ENCODE measurements at places on chromosomes 4 and X.

DNA sequence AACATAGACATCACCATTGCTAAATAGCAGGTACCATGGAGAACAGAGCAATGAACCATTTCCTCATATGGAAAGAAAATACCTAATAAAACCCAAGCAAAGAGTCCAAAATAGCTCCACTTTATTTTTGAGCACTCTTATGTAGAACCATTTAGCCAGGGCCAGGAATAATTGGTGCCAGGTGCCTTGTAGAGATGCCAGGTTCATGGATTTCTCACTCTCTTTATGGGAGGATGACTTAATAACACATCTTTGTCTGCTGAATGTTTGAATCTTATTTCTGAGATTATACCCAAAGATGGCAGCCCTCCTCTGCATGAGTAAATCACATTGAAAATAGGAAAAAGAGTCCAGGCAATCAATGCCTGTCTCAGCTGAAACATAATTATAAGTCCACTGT, 212.3 kb upstream of the SFRP2 start:
- DNase-seq = no peak

DNA sequence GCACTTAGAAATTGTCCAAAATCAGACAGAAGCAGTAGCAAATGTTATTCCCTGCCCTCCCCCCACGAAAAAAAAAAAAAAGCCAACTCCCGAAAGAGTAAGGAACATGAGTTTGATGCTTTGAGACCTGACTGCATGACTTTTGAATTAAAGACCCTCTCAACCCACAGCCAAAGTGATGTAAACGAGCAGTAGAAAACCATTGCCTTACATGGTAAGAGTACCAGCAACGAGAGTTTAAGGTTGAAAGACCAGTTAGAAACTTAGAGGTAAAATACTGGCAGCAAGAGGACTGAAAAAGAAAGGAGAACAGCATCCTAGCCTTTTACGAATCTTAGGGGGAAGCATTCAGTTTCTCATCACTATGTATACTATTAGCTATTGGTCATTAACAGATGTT, 10.0 kb upstream of the ANXA10 start:
- no peak for DNase-seq

DNA sequence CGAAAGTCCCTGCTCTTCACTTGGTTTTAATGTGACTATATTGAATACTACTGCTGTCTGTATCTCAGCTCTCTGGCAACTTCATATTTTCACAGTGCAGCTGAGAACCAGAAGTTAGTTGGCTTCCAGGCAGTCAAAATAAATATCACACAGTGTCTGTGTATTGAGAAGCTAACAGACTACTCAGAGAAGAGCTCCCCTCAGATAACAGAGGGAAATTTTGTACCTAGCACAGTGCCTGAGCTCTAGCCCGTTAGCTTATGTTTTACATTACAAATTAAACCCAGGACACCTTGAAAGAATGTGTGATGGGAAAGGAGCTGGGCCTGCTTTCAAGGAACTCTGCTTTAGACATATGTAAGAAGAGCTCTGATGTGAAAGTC, 22.7 kb downstream of the JADE1 start:
- DNase-seq = no peak

DNA sequence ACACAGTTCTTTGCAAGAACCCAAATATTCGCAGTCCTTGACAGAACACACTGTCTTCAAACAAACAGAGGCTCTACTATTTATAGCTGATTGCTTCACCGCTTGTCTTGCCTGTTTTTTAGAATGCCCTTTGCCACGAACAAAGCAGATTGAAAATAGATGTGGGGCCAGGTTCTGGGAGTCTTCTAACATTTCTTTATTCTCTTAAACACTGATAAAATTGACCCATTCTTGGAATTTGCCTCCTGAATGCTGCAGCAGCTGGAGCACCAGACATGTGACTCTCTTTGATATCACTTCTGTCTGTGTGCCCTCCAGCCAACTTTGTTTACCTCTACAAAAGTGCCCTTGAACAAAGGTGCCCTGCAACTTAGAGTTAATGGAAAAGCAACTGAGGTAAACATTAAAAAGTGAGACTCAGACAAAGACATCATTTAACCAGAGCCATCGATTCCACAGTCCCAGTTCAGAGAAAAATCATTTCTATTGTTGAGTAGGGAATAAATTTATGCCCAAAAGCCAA, 64.2 kb upstream of the SPP1 start:
- DNase-seq = no peak

DNA sequence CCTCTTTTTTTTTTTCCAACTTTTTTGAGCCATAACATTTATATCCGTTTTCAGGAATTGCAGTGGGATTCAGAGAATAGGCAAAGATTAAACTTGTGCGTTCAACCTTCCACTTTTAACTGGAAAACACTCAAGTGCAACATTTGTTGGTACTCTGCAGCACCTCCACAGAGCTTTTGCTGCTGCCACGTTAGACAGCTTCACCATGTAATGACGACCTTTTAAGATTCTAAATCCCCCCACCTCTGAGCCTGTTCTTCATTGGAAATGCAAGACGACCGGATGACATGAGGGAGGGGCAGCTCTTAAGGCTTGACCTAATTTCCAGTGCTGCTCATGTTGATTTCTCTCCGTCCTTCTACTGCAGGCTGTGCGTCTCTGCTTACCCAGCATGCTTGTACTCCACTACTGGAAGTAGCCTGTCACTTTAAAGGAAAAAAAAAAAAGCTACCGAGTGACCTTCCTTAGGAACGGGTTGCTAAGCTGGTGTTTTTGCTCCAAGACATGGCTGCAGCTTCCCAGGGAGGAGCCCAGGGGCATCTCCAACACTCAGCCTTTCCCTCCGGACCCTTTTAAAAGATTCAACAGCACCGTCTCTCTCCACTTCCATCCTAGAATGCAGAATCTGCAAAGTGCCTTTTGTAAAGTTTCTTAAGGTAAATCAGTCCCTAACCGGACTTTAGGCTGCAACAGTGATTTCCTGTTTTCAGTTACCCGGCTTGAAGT, at the start of gene CC2D2A:
TSS of gene CC2D2A (plus strand) at position 481 of the 726 bp plus-strand sequence. CDS start 6,051 bp downstream, outside the sequence.
- no peak for DNase-seq

DNA sequence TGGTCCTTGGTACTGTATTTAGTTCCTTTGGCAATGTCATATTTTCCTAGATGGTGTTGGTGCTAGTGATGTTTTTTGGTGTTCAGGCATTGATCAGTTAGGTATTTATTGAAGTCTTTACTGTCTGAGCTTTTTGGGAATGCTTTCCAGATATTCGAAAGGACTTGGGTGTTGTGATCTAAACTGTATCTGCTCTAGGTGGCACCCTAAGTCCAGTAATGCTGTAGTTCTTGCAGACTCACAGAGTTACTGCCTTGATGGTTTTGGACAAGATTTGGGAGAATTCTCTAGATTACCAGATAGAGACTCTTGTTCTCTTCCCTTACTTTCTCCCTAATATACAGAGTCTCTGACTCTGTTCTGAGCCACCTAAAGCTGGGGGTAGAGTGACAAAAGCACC, 513.6 kb upstream of the PITX2 start:
- no peak for DNase-seq

DNA sequence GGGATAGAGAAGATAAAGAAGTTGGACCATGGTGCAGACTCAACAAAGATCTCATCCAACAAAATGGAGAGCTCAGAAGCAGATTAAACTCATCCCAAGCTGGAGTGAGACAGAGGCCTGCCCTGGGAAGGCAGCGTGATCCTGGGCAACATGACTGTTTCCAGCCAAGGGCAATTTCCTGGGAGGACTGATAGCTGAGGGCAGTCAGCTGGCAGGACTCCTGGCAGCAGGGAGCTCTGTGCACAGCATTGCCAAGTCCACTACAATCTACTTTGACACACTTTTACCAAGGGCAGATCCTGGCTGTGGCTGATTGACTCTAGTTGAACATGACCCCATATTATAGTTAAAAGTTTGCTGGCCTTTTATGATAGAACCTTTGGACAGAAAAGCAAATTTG, 357.3 kb upstream of the RASGEF1B start:
- DNase-seq = no peak

DNA sequence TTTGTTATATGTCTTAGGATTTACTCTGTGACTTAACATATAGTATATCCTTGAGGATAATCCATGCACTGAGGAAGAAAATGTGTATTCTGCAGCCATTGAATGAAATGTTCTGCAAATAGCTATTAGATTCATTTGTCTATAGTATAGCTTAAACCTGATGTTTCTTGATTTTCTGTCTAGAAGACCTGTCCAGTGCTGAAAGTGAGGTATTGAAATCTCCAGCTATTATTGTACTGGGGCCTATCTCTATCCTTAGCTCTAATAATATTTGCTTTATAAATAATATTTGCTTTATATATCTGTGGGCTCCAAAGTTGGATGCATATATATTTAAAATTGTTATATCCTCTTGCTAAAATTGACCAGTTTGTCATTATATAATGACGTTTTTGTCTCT, 26.7 kb upstream of the MAGEC3 start:
- no peak for DNase-seq

GRCh38 chr4:91256043-91256442, 1047.7 kb upstream of the GRID2 start:
- no peak for DNase-seq

DNA sequence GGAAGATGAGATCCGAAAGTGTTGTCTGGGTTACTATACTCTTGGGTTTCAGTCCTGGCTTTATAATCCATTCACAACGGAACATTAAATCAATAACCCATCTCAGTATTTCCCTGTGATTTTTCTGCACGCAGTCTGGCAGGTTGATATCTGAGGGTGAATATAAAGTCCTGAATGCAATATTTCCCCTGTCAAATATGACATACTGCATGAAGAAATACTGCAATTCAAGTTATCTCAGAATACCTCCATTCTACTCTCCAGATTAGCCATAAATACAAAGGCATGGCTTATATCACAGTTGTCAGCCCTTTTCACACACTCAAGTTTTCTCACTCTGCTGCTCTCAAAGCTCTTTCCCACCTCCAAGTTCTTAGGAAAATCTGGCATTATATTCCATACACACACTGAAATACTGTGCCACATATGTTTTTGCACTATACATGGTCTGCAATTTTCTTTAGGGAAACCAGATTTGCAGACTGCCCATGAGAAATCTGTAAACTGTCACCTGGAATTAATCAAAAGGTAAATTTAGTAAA, 64.7 kb downstream of the WDFY3 start:
- no peak for DNase-seq

- no peak for DNase-seq
Observed at GRCh38 chr4:177441061-177441802, 1.0 kb downstream of the AGA start.

GRCh38 chr4:185304541-185304940, 91.2 kb downstream of the LRP2BP start:
- DNase-seq = no peak

DNA sequence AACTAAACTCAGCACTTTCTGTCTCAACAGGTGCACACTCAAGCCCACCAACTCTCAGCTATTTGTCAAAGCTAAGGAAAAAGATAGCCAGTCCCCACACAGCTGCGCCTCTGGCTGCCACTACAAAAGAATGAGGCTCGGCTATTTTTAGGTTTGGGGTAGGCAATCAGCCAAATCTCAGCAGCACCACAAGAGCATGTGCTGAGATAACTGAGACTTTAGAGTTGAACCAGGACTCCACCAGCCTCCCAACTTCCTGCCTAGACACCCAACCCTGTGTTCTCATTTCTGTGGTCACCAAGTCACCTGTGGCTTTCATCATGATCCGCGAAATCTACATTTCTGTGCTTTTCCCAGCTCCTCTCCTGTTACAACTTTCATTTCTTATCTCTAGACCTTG, 28.0 kb downstream of the DMD start:
- DNase-seq = peak; percentile 5

DNA sequence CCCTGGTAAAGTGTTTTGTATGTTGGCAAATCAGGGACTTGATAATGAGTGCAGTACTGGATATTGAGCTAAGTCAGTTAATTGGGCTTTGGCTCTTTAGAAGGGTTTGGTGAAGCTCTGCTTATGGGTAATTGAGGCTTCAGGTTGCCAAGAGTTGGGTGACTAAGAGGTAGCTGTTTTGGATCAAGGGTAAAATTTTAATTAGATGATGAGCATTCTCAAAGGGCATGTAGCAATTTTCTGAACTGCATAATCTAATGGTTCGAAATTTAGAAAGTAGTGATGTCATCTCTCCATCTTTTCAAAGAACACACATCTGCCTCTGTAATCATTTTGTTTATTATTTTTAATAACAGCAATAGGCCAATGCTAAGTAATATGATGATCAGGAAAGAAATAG, 5.5 kb upstream of the TRIM2 start:
- no peak for DNase-seq

DNA sequence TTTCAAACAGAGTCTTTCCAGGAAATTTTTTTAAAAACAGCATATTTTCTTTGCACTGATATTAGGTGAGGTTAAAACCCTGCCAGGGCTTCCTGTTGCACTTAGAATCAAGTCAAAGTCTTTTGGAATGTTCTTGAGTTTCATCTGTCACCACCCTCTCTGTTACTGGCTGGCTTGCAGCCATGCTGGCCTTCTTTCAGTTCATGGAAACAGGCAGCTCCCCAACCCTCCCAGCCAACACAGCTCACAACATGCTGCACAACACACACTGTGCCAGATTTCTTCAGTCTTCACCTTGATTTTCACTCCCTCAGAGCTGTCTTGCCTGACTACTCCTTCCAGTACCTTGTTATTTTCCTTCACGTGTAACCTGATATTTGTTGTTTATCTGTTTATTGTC, 129.5 kb downstream of the KCNIP4 start:
- DNase-seq = no peak

GRCh38 chrX:145910017-145910416, 92.4 kb downstream of the SLITRK2 start:
- no peak for DNase-seq
